ENCODE measurements at places on chromosomes 5 and 9.

DNA sequence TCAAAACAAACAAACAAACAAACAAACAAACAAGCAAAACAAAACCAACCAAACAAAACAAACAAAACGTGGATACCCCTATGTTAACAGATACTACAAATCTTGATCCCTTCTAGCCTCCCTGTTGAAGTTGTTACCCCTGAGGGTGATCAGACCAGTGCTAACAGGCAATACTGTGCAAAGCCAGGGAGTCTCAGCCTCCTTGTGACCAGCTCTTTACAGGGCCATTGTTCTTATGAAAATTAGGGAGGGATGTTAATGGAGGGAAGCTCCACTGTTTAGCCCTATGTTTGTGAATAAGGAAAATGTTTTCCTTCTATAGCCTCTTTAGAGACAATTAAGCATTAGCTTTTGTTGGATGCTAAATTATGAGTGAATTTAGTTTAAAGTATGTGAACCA is 1072.1 kb upstream of the WWC1 start:
- DNase-seq: no peak

DNA sequence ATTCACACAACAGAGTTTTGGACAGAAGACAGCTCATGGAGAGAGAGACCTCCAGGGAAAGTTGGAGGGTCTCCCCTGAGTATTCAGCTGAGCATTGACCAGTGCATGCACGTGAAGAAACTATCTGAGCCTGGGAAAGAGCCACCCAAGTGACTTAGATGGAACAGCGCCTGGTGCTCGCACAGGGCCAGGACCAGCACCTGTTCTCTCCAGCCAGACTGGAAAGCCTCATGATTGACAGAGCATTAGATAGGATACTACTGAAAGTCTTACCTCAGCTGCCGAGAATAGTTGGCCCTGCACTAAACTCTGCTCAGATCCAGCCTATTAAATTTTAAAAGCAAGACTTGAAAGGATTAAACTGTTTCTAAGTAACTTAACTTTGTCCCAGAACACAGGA is 28.3 kb upstream of the NEURL1B start:
- no peak for DNase-seq

DNA sequence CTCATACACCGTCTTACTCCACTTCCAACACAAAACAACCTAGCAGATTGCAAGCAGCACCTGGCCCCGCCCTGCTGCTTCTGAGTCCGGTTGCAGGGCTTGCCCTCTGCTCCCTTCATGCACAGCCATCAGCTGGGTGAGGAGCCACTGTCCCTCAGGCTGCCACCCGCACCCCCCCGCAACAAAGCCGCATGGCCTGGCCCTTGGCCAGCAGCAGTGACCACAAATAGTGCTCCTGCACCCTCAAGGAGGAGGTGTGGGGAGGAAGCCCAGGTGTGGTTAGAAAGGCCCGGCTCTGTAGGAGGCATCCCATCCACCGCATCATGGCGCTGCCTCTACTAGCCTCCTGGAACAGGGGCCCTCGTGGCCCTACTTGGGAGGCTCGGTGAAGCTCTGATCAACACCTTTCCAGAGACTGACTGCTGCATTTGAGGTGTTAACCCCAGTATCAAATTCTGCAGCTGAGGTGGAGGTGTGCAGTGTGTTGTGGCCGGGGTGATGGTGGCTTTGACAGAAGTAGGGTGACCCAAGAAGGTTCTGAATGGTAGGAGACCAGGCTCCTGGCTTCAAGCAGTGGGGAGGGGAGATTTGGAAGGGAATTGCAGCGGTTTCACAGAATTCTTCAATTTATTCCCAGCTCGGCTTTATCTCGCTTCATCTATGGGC is 52.7 kb downstream of the WNK2 start:
- DNase-seq: no peak

- no peak for DNase-seq
These were observed 4.2 kb downstream of the LOX start for GRCh38 chr5:122073864-122074263.

DNA sequence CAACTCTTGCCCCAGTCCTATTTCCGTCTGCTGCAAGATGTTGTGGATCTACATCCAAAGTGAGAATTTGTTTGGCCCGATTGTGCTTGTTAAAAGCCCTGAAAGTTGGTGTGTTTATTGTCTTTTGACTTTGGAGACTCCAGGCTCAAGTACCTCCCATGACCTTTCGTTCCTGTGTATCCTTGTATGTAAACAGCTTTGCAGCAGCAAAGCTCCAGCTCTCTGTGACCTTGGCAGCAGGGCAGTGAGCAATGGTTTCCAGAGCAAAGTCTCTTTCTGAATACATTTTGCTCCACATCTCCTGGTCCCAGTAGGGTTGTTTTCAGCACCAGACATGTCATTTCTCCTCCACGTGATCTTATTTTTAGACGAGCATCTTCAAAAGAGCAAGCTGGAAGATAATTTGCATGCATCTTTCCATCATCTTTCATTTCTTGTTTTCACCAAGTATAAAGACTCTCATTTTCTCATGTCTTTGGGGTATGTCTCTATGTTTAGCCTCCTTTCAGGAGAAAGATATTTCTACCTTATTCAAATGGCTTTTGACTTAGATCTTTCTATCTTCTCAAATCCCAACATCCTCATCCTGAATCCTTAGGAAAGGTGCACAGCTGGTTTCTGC is 68.1 kb upstream of the ERCC6L2 start:
- DNase-seq: no peak

GRCh38 chr9:2262386-2263071 is 247.4 kb downstream of the SMARCA2 start:
- no peak for DNase-seq

GRCh38 chr5:75148051-75148450 is 88.6 kb downstream of the ANKRD31 start:
- DNase-seq: no peak

- DNase-seq: no peak
These were observed 103.1 kb downstream of the MTREX start for GRCh38 chr5:55410845-55411244.

GRCh38 chr5:143582869-143583268 is 179.4 kb upstream of the NR3C1 start:
- DNase-seq: no peak

DNA sequence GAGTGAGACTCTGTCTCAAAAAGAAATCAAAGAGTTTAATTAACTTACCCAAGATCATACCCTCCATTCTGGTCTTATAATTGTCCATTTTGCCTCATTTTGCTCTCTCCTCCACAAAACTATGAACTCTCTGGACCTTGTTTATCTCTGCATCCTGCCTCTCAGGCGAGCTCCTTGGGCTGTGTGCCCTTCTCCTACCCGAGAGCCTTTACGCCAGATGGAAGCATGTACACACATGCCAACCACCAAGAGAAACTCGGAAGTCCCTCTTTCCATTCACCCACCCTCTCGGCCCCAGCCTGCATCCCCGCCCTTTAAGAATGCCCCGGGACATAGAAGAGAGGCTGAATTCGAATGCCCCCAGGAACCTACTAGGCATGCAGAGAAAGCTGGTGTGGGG is 25.9 kb downstream of the CPLX2 start:
- no peak for DNase-seq

DNA sequence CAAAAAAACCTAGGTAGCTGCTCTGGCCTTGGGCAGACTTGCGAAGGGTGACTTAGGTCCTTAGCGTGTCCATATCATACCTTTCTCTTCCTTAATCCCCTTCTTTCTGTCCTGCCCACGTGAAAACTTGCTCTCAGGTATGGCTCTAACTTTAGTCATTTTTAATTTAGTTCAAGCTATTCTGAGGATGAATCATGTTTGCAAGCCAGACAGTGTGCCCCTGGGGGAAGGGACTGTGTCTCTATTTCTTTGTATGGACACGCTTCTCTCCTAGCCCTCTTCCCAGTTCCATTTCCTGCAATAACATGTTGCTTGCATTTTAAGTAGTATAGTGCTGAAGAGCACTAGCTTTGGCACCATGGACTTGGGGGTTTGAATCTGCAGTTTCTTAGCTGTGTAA is 120.6 kb downstream of the PTTG1 start:
- no peak for DNase-seq

DNA sequence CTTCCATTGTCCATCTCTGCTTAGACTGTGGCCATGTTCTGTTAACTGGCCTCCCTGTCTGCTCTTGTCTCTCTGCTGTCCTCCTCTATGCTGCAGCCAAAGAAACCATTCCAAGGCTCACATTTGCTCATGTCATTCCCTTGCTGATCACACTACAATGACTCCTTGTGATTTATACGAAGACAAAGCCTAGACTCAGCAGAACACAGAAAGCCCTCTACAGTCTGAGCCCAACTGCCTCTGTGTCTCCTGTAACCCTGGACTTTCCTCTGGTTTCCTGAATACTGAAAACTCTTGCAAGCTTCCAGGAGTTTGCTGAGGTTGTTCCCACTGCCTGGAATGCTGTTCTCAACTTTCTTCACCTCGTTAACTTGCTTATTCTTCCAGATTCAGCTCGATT is 191.8 kb downstream of the TMEM38B start:
- DNase-seq: no peak

GRCh38 chr5:170390472-170390871 is 1.3 kb upstream of the KCNMB1 start:
- DNase-seq: no peak

GRCh38 chr9:1383899-1384455 is 333.8 kb downstream of the DMRT2 start:
- no peak for DNase-seq

DNA sequence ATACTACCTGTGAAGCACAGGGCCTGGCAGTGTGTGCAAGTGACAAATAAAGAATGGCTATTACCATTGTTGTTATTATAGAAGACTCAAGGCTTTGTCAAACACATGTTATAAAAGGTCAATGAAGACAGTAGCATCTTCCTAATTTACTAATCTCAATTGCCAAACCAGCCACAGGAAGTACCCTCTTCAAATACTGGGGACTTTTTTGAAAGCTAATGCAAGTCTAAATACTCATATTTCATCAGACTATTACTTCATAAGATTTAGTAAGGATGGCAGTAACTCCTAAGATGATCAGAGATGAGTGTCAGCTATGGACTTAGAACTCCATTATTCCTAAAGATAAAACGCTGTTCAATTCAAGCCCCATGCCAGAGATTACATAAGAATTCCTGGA is 43.0 kb downstream of the GNAQ start:
- DNase-seq: no peak

DNA sequence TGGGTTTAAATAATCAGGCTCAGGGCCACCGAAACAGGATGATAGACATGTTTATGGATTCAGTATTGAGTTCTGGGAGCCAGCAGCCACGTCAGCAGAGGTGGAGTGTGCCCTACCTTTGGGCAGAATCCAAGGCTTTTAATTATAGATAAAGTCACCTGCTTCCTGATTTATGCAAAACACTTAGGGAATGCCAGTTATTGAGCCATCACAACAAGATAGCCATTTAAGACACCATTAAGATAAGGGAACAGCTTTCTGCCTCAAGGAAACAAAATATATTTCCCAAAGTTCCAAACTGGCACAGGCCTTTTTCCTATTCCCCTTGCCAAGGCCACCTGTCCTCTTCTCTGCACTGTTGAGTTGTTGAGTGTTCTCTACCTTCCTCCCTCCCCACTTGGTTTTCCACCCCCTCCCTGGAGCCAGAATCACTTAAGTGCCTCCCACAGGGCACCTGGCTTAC is 2.4 kb downstream of the CCL28 start:
- DNase-seq: no peak

GRCh38 chr9:108191065-108191464 is 664.7 kb downstream of the ACTL7B start:
- DNase-seq: no peak

- DNase-seq: no peak
These were observed 4.6 kb downstream of the SLC6A18 start for GRCh38 chr5:1229822-1230221.

DNA sequence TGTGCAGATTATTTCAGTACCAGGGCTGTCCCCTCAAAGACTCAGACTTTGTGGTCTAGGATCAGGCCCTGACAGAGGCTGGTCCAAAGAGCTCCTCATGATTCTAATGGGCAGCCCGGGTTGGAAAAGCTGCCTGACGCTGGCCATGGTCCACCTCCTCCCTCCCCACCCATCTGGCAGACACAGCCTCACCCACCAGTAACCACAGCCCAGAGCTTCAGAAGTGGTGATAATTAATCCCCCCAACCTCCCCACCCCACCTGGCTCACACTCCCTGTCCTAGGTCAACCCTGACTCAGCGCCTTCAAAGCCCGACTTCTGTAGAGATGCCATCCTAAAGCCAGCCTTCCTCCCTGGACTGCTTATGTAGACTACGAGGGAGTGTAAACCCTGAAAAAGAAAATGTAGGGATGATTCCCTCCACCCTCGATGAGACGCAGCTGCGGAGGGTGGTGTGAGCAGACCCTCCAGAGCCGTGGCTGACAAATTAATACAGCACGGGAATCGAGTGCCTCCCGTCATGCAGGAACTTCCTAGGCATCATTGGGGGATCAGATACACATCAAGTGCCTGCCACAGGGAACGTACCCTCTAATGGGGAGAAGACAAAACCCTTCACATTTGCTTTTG is 7.0 kb downstream of the UBE2QL1 start:
- no peak for DNase-seq

GRCh38 chr5:16018970-16019369 is 160.6 kb downstream of the MARCHF11 start:
- no peak for DNase-seq

- no peak for DNase-seq
These were observed 58.3 kb upstream of the KLF4 start for GRCh38 chr9:107547772-107548297.

DNA sequence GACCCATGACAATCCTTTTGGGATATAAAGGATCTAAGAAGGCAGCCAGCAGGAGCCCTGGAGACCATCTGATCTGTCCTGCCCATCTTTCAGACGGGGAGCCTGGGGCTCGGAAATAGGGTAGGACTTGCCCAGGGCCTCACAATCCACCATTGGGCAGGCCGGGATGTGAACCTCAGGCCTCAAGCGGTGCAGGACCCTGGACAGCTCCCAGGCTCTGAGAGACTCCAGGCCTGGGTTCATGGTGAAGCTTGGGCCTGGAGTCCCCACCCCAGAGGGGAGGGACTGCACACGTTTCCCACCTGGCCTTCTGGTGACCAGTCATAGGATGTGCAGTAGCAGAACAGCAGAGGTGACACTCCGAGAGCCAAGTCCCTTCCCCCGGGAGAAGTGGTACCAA is 36.6 kb upstream of the RAPGEF1 start:
- DNase-seq: no peak

- DNase-seq: no peak
These were observed 54.1 kb downstream of the ARHGEF37 start for GRCh38 chr5:149635394-149635793.

GRCh38 chr5:1008451-1009358 is at the start of gene NKD2:
Gene NKD2, plus strand, starts transcription at chr5:1008802. Its CDS starts 256 bp downstream, at chr5:1009058.
- DNase-seq: no peak

- DNase-seq: peak; percentile 36
These were observed 46.2 kb upstream of the DENND4C start for GRCh38 chr9:19184144-19184917.

Measured in stimulated activated CD4-positive, alpha-beta T cell treated with anti-CD3 and anti-CD28 coated beads, Interleukin-1b, Interleukin-23, amount 100 ng/mL, for 1 hour (primary cell).